ENCODE measurements at places on chromosomes 2 and 18.

- no peak for DNase-seq
Measured at GRCh38 chr2:139925903-139926302, 1145.7 kb upstream of the NXPH2 start.

DNA sequence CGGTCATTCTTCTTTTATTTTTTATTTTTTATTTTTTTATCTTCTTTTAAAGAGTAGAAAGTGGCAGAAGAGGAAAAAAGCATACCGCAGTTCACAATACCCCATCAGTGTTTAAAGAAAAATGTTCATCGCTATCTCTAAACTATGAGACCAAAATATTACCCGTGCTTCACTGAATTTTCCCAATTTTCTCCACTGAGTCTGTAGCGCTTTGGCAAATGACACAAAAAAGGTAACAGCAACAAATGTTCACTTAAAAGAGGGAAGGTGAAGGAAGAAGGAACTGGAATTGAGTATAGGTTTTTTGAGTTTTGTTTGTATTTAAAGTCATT, 15.1 kb upstream of the RIOK3 start:
- no peak for DNase-seq

DNA sequence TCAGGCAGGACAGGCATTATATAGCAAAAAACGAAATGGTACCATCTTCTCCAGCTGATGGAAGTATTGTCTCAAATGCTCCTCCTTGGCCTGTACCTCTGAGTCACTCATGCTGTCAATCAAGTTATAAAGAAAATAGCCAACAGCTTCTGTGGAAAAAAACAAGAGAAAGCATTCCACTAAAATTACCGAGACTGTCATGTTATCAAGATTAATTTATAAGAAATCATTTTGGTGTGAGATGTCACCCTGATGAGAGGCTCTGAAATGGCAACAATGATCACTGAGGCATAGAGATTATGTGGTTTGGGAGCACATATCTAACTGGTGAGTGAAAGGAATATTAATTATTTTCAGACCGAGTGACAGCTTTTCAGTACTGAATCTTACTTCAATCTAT, 47.4 kb downstream of the LRPPRC start:
- no peak for DNase-seq

- DNase-seq = no peak
Measured at GRCh38 chr18:78675231-78675630, 304.4 kb upstream of the SALL3 start.

GRCh38 chr18:25332002-25332401, 20.0 kb downstream of the ZNF521 start:
- no peak for DNase-seq

GRCh38 chr2:167196461-167197252, 308.4 kb downstream of the XIRP2 start:
- DNase-seq = no peak

DNA sequence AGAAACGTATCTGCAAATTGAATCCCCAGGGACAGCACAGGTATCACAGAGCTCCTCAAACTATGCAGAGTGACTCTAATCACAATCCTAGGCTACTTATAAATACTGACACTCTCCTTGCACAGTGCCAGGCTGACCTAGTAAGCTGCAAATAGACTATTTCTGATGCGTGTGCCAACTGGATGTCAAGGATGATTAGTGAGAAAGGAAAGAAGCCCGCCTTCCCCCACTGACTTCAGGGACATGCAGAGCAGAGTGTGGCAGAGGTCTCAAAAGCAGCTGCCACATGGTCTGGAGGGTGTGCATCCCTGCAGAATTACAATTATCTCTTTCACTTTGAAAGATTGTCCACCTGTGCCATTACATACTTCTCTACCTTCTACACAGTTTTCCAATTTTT, 235.6 kb downstream of the CPS1 start:
- DNase-seq = no peak

- DNase-seq = no peak
Measured at GRCh38 chr2:239470151-239470900, 69.5 kb upstream of the HDAC4 start.

DNA sequence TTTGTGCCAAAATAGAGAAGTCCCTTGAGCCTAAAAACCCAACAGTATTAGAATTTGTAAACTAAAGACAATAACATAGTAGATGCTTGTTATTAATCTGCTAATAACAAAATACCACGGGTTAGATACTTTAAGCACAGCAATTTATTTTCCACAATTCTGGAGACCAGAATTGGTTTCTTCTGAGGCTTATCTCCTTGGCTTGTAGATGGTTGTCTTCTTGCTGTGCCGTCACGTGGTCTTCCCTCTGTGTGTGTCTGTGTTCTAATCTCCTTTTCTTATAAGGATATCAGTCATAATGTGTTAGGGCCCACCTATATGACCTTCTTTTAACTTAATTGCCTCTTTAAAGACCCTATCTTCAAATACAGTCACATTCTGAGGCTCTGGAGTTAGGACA, 260.1 kb downstream of the CYRIA start:
- no peak for DNase-seq

DNA sequence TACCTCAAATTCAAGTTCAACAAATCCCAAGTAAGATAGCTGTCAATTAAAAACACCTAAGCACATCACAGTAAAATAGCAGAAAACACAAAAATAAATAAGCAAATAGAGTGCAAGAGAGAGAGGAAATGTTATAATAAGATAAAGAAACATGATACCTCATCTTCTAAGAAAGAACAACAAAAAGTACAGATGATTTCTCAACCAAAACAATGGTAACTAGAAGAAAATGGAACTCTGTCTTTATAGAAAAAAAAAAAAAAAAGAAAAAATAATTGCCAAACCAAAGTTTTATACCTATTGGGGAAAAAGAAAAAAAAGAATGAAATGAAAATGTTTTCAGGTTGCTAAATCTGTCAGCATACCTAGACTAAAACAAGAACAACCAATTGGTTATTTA, 1253.5 kb upstream of the CDH2 start:
- no peak for DNase-seq

GRCh38 chr2:119234021-119235019, 10.7 kb downstream of the STEAP3 start:
- no peak for DNase-seq

GRCh38 chr2:164920430-164920829, 34.9 kb downstream of the SLC38A11 start:
- no peak for DNase-seq

DNA sequence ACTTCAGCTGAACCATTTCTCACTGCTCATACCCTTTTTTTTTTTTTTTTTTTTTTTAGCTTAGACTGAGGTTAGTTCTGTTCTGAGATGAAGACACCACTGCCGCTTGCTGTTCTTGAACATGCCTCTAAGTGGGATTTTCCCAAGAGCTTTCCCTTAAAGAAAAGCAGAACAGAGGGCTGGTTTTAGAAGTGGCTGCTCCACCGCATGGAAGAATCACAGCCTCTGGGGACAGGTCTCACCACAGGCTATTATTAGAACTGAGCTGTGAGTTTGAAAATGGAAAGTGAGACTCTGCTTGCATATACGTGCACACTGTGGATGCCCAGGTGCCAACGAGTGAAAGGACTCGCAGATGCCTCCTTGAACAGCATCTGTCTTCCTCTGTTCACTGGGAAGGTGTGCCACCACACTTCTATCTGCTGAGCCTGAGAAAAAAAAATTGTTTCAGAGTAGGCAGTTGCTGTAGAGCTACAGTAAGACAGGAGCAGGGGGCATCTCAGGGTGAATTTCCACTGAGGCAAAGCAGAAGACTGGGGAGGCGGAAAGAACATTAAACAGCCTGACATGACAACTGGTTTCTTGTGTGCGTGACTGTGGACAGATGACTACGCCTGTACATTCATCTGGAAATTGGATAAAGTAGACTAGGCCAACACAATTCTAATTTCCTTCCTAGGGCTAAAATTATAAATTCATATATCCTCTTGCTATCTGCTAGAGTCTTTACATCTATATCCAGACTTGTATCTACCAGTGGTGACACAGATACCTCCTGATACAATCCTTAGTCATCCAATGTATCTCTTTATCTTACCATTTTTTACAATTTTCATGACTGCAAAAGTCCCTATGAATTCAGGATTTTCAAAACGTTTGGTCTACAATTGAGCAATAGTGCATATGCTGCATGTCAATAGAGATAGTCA, 1045.7 kb upstream of the CELF4 start:
- no peak for DNase-seq

DNA sequence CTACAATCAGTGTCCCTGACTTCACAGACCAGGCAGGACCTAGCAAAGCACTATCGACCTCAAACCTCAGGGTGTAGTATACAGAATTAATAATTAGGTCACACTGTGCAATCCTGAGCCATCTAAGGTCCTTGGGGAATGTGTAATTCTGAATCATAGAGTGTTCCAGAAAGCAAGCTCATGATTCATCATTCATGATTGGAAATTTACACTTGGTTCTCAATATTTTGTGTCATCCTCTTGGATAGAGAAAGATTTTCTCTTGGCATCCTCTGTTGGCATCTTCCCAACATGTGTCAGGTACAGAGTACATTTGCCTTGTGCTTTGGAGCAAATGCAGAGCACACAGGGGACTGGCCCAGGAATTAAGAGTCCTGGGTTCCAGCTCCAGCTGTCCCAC, 245.0 kb upstream of the NT5C1B start:
- DNase-seq = no peak

DNA sequence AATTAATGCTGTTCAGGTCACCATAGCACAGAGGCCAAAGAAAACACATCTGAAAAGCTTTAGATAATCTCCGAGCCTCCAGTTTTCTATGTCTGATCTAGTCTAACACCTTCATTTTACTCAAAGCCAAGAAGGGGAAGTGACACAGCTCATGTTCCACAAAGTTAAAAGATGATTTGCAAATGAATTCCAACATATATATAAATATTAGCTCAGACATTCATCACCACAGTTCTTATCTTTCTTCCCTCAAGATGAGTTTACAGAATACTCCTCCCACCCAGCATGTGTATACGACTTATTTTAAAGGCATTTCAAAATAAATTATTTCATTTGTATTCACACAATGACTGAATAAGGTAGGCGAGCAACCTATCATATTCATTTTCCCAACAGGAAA, 82.4 kb downstream of the AAK1 start:
- no peak for DNase-seq

DNA sequence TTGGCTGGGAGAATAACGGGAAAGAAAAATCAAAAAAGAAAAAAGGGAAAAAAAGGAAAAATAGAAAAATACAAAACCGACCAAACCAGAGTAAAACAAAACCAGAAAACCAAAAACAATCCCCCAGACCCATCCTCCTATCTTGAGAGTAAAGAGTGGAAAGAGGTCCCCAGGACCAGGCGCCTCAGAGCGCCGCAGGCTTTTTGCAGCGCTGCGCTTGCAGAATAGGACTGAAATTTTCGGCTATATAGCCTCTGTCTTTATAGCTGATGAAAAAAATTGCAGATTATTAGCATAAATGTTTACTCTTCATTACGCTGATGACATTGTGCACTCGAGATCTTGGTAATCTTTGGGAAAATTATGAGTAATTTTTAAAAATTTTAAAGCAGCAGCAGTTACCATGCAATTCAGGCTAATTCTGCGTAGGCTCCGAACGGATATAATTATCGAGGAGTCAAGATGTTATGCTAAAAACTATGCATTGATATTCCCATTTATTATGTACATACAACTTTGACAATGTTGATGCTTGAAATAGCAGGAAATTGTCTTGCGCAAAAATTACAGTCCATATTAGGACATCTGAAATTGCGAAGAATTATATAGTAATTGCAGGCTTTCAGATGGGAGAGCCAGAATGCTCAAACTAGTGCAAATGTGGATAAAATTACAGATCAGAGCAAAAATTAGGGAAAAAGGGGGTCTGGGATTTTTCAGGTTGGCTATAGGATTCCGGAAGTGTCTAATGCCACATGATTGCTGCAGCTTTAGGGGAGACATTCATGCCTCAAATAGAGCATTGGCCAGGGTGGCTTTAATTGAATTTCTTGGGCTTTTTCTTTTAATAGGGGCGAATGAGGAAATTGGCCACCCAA, 8.3 kb downstream of the DLX1 start:
- no peak for DNase-seq

- no peak for DNase-seq
Measured at GRCh38 chr2:79910643-79911042, 393.9 kb downstream of the LRRTM1 start.

DNA sequence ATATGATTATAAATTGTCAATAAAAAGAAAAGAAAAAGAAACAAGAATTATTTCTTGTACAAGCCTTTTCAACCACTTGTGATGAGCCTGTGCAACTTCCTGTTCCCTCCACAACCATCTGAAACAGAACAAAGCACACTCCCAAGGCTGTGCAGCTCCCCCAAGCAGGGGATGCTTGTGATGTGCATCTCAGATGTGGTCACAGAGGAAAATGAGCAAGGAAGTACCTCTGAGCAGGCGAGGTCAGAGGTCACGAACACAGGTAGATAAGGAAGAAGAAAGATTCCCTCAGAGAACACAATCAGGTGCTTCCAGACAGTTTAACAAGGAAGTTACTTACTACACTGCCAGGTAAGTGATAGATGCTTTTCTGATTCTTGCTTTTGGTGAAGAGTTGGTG, 274.8 kb upstream of the SLC39A10 start:
- no peak for DNase-seq

GRCh38 chr2:75729861-75730260, 19.1 kb upstream of the GCFC2 start:
- DNase-seq = no peak

GRCh38 chr2:71882949-71883472, 264.7 kb downstream of the CYP26B1 start:
- no peak for DNase-seq
